ENCODE measurements at places on chromosomes 7 and 10.

DNA sequence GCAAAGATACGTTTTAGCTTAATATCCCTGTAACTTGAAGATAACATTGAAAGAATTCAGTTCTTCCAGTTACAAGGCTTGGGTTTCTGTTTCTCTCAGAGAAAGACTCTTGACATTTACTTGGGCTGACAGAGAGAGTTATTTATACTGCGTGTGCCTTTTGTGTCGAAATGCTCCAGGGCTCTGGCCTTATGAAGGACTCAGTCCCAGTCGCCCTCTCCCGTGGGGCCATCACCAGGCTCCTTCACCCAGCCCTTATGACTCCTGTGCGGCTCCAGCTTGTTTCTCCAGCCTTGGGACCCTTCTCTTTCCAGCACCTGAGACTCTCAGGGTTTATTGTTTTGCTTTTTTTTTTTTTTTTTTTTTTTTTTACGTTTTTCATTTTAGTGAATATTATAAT lies 242.3 kb upstream of the DKK1 start:
- DNase-seq: no peak

DNA sequence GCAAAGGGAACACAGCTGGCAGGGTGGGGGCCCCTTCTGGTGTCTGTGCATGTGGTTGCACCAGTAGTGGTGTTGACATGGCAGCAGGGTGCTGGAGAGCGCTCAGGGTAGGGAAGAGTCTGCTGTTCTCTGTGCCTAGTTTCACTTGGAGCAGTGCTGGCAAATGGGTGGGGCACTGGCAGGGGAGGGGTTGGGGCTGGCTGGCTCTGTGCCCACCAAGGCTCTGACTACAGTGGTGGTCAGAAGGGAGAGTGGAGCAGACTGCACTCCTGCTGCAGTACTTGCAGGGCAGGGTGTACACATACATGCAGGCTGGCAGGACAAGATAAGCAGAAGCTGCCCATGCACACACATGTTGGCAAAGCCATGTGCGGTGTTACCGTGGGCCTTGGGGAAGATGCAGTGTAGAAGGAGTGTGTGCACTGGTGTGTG lies 18.2 kb downstream of the FAM25A start:
- peak; percentile 6 for DNase-seq

- DNase-seq: no peak
Measured at GRCh38 chr10:72087392-72087968, 871 bp downstream of the SPOCK2 start.

- DNase-seq: peak; percentile 34
Measured at GRCh38 chr10:121772884-121773283, 154.9 kb downstream of the ATE1 start.

GRCh38 chr7:71868797-71869196 lies 543.3 kb downstream of the CALN1 start:
- DNase-seq: peak; percentile 26

- DNase-seq: peak; percentile 45
Measured at GRCh38 chr10:58514111-58514770, 1.6 kb downstream of the BICC1 start.

DNA sequence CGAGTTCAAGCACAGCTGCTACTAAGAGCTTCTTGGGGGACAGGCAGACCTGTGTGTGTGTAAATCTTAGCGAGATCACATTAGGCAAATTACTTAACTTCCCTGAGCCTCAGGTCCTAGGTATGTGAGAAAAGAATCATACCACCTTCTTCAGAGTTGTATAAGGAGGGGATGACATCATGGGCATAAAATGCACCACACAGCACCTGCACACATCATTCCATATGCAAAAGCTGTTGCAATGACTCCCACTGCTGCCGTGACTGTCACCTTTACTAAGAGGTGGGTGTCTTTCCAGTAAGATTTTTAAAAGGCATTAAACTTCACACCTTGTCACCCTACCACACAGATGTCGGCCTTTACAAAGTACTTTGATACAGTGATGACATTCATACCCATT lies 146.0 kb downstream of the FANK1 start:
- DNase-seq: no peak

DNA sequence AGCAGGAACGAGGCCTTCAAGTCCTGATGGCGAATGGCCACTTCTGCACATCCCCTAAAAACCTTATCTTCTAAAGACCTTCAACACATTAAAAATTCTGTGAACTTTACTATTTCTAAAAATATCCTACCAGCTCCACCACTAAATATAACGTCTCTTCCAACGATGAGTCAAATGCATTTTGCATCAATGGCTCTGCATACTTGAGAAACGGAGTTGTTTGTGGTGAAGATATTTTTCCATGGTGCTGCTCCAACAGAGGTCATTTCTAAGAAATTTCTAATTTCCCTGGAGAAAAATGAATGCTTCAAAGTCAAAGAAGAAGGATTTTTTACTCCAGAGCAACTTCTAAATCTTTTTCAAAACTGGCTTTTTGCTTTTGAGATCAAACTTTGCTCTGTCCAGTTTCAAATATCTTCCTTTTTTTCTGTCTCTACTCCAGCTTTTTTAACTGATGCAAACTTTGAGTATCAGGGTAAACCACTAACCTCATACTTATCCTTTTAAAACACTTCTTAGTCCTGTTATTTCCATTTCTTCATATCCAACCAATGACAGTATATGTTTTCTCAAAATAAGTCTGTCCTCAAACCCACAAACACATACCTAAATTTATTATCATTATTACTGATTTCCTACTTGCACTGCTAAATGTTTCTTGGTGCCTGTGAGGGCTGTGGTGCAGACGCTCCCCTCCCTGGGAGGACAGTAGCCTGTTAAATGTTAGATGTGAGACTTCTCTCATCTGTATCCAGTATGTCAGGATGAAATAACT lies 258.1 kb downstream of the KLF6 start:
- peak; percentile 94 for DNase-seq

GRCh38 chr7:156157409-156158012 lies 345.2 kb upstream of the SHH start:
- DNase-seq: no peak
